Stimulated activated naive CD8-positive, alpha-beta T cell treated with anti-CD3 and anti-CD28 coated beads, Interleukin-15, amount 100 ng/mL, for 72 hours (primary cell): ENCODE measurements at places on chromosomes 11 and 22.

GRCh38 chr11:73154178-73154577, 12.1 kb upstream of the FCHSD2 start:
- DNase-seq = peak; percentile 59

DNA sequence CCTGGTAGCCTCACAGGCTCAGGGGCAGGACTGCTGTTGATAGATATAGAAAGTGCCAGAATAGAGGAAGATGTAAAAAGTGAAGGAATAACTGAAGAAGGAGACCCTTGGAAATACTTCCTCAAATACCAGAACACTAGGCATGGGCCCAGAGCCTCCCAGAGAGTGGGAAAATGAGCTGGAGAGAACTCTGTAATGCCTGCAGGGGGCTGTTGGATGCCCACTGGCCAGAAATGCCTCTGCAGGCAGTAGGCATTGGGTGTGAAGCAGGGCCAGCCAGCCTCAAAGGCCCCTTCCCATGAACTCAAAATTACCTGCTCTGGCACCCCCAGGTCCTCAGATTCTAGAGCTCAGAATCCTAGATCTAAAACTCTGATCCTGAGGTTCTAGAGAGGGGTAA, 15.1 kb downstream of the P2RY2 start:
- no peak for DNase-seq

GRCh38 chr11:64305075-64305690, at the start of gene ESRRA:
Gene ESRRA (plus strand): TSS chr11:64305524. CDS start chr11:64307180, 1,656 bp downstream.
- peak; percentile 99 for DNase-seq

- no peak for DNase-seq
Observed at GRCh38 chr11:130183878-130184610, 24.5 kb downstream of the ST14 start.

GRCh38 chr22:43592476-43592875, 180.7 kb downstream of the MPPED1 start:
- DNase-seq = no peak

DNA sequence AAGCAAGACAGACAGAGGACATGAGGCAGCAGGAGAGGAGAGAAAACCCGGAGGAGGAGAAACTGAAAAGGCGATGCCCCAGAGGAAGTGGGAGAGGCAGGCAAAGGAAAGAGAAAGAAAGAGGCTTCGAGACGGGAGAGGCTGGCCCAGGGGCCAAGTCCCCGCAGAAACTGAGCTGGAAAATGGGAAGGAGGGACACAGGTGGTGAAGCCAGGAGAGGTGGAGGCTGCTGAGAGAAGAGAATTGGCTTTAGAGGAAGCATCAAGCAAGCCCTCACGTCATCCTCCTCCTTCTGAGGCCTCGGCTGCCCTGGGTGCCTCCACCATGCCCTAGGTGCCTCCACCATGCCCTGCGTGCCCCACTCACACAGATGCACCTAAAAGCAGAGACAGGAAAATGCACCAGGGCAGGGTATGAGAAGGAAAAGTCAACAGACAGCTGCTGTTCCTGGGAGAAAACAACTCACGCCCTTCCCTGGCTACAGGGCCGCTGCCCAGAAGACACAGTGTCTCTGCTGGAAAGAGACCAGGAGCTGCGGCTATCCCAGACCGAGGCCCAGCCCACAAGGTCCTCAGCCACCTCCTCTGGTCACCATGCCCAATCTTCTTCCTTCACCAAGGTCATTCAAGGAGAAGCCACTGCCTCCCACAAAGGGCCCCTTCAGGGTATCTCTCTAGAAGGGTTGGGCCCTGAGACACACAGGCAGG, 14.3 kb downstream of the FXYD6 start:
- no peak for DNase-seq

DNA sequence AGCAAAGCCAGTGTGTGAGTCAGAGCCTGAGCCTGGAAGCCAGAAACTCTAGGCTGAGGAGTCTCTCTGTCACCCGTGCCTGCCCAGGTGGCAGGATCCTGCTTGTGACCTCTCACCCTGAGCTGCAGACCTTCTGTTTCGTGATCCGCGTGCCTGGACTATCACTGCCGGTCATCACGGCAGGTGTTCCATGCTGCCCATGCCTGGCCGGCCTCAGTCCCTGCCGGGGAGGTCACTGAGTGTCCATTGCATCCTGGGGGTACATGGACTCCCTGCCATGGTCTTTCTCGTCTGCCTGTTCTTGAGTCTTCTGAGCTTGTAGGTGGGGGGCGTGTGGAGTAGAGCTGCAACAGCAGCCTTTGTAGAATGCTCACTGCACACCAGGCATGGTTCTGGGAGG, 1032.4 kb downstream of the TBC1D22A start:
- DNase-seq = no peak

DNA sequence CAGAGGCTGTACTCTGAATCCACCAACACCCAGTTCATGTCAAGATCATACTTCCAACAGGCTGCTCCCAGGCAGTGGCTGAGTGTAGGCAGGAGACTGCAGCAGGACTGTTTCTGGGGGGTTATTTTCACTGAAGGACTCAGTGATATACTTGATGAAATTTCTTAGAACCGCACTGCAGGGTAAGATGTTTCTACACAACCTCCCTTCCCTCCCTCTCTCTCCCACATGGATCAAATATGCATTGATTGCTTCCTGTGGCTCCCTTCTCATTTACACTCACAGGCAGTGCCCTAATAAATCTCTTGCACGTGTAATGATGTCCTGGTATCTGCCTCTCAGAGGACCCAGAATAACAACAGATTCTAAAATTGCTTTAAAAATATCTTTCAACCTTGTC, 251.3 kb upstream of the CCDC179 start:
- no peak for DNase-seq

- no peak for DNase-seq
Observed at GRCh38 chr22:35205961-35206360, 51.3 kb upstream of the HMGXB4 start.

DNA sequence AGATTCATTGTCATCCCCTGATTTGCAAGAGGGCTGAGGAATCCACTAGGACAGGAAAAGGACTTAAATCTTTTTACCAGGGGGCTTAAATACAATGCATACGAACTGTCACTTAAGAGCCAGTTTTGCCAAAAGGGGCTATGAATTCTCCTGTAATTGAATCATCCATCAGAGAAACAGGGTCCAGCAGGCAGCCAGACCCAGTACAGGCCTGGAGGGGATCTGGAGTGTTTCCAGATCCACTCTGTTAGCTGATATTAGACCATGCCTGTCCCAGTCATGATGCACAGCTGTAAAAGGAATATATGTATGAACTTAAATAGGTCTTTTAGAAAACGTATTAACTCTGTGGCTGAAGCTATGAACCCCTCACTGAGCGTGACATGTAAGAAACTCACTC, 53.8 kb upstream of the PRSS23 start:
- no peak for DNase-seq

GRCh38 chr11:134252346-134253187, 585 bp downstream of the THYN1 start:
- DNase-seq = peak; percentile 33

DNA sequence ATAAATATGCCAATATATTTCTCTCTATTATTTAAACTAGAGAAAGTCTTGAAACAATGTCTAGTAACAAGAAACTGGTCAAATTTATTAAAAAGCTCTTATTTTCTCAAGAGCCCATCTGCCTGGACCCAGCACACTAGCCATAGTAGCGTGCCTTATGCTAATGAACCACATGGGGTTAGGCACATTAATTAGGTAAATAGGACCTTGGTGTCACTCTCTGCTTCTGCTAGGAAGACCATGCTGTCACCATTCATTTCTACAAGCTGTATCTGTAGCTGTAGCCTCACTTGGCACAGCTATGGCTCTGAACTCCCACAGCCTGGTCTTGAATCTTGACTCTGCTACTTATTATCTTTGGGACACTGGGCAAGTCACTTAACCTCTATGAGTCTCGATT, 390.5 kb downstream of the NELL1 start:
- no peak for DNase-seq

- DNase-seq = no peak
Observed at GRCh38 chr11:74551754-74552145, 40.6 kb upstream of the POLD3 start.

GRCh38 chr11:11946878-11947277, 61.5 kb downstream of the DKK3 start:
- DNase-seq = no peak

DNA sequence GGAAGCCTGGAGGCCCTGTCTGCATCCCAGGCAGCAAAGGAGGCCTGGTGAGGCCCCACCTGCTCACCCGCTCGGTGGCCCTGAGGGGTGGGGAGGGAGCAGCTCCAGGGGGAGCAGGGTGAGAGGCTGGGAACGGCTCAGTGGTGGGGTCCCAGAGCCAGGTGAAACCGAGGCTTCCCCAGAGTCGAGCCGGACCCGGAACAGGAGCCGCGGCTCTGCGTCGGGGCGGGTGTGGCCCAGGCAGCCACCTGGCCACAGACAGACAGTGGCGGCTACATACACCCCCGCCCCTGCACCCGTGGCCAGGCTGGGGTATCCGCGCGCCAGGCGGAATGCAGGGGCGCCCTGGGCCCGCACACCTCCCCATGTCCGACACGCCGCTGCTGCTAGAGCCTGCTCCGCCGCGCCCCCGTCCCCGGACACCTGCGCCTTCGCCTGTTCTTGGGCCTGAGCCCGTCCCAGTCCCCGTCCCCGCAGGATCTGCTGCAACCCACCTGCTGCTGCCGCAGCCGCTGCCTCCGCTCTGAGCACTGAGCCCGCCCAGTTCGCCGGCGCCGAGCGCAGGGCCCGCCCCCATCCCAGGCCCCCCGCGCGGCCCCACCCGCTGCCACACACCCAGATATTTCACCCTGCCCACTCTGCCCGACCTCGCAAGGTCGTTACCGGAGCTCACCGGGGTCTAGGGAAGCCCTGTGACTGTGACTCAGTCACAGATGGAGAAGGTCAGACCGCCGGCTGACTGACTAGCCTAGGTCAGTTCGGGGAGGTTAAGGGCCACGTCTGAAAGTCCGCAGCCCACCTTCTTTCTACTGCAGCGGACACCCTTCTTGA, at the start of gene SLC7A4:
TSS of gene SLC7A4 (minus strand) at position 525 of the 831 bp plus-strand sequence. CDS start 749 bp downstream, outside the sequence.
- DNase-seq = no peak

DNA sequence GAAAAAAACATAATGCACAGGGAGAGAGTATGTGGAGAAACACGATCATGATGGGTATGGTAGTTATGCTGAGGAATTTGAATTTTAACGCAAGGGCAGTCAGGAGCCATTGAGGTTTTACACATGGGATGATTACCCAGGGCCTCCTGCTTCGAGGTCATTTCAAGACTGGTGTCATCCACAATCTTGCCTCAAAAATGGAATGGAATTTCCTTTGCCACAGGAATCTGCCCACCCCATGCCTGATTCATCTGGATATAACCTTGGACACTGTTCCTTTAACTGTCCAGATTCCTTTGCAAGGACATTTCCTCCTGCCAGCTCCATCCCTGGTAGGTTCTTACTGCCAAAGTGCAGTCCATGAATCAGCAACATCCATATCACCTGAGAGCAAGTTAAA, 655.9 kb upstream of the TENM4 start:
- no peak for DNase-seq

- no peak for DNase-seq
Observed at GRCh38 chr22:41249442-41249841, 8.7 kb upstream of the CHADL start.

DNA sequence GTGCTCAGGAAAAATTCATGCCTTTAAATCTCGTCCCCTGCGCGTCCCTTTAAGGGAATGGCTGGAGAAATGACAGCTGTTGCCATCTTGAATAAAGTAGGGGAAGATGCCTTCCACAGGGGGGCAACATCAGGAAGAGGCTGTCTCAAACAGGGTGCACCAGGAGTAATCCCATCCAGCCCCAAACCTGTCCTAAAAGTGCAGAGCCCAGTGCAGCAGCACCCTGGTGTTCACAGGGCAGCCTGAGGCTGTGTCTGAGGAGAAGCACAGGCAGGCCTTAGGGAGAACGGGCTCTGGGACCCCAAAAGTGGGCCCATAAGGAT, 10.8 kb upstream of the C11orf96 start:
- no peak for DNase-seq

DNA sequence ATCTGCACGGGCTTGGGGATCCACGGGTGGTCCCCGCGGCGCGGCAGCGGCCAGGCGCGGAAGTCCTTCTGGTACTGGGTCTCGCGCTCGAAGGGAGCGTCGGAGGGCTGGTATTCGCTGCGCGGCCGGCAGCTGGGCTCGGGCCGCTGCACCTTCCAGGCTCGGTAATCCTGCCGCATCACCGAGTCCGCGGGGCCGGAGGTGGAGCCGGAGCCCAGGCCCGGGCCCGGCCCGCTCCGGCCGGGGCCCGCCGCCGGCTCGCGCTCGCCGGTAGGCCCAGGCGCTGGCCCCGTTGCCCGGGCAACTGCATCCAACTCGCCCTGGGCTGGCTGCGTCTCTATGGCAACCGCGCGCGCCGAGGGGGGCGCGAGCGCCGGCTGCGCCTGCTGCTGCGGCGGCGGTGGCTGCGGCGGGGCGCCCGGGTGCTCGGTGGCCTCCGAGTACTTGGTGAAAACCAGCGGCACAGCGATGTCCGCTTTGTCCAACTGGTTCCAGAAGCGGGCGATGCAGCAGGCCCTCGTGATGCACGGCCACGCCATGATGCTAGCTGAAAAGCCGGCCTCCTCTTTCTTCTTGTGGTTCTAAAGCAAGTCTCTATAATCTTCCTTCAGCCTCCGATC, 897 bp downstream of the MAP6 start:
- DNase-seq = peak; percentile 35

DNA sequence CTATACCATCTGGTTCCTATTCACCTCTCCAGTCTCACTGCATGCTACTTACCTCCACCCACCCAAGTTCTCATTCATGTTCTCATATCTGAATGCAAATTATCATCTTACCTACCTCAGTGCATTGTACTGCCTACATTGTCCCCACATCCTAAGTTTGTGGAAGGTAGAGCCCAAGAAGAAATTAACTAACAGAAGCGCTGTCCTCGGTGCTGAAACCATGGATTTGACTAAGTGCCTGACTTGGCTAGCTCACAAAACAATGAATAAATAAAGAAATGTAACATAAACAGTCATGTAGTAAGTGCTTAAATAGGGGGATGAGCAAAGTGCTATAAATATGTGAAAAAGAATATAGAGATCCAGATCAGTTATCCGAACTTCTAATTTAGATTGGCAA, 63.2 kb downstream of the GRIA4 start:
- DNase-seq = no peak

DNA sequence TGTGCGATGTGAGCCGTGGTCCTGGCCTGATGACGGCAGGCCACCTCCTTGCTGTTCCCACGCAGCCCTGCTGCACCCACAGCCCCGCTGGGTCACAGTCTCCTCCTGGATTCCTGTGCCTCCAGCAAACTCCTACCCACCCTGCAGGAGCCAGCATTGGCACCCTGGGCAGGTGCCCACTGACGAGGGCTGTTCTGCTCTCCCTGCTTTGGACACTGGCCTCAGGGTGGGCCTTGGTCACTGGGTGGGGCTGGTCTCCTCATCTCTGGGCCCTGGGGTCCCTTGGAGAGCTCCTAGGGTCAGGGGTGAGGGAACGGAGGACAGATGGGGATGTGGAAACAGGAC, 12.7 kb downstream of the TSPAN4 start:
- no peak for DNase-seq

DNA sequence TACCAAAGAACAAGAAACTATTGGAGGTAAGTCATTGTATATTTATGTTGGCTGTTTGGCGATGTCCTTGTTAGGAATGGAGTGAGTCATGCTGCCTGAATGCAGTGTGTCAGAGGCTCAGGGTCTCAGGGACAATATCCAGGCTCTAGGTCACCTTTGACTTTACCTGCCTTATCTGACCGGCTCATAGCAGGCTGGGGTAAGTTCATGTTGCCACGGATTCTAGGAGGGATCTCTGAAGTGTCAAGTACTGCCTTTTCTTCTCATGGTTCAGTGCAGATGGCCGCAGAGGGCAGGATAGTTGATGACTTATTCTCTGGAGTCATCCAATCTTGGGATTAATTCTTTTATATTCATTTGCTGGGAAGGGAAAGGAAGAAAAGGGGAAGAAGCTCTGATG, 53.2 kb downstream of the SPON1 start:
- DNase-seq = no peak
